A549 (cell line): ENCODE measurements at places on chromosomes 11 and 22. TPM values are rescaled to one million over a fixed set of nuclear protein-coding genes. Genes with fewer than 3 reads are reported as not detected.

GRCh38 chr11:45045683-45046471, 95.2 kb upstream of the TP53I11 start:
- peak; percentile 56 for DNase-seq

GRCh38 chr11:69210310-69211035, 54.7 kb downstream of the SMIM38 start:
- no peak for DNase-seq

DNA sequence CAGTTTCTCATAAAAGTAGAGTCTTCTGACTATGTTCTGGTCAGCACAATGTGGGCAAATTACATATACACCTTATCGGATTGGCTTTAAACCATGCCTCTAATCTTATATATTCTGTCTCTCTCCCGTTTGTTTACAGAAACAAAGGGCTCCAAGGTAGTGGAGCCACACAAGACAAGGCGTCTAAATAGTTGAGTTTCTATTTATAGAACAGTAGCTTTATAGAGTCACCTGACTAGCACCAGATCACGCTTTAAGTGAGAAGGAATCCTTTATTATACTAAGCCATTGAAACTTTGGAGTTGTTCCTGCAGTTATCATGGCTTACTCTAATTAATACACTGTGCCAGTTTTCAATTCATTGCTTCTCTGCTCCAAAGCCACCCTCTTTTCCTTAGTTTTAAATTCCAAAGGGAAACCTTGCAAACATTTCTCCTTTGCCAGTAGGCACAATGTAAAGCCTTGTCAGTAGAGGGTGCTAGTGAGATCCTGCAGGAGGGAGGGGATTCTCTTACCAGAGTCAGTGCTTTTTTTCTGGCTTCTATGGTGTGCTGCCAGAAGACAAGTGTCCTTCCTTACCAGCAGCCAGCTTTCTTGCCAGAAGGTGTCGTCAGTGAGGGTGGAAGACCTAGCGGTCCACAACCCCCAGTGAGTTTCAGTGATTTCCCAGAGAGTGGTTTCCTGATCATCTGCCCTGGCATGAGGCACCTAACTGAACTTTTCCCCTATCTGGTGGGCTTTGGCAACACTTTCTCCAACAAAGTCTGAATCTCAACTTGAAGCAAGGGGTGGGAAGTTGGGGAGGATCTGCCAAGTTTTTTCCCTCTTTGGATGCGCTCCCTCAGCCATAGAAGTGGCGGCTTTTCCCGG, 71.7 kb downstream of the RAB38 start:
- peak; percentile 95 for DNase-seq

DNA sequence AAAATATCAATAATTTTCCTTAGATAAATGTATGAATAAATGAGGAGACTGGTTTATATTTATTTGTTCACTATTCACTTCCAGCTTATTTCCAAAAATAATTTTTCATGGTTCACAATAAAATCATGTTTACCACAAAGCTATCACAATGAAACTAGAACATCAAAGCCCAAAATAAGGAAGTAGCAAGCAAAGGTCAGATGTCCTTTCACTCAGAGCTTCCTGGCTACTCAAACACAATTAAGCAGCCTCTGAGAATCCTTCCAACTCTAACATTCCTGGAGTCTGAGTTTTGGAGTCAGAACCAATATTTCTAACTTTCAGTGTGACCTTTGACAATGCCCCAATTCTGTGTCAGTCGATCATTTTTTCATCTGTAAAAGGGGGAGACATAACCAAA, 527.0 kb downstream of the SOX6 start:
- no peak for DNase-seq

DNA sequence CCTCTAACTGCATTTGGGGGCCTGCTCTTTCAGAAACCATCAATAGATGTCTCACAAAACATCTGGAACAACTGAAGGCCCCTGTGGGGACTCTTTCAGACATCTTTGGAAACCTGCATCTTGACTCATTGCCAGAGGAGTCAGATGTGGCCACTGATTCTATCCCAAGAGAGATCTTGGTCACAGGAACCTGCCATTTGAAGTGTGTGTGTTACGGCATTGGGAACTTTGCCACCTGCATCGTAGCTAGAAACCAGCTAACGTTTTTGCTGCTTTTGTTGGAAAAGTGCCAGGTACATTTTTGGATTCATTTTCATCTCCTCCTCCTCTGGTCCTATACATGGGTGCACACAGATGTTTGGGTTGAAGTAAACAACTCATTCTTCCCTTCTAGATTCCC, 4.3 kb downstream of the SRRD start:
- DNase-seq = no peak

Gene CDC42EP2
- polyA plus RNA-seq = 8.0 to 10.1 TPM (median 8.5 TPM) in 3 replicates

Gene ART1
- polyA plus RNA-seq = not detected in 3 replicates
